ENCODE measurements at places on chromosomes 6 and 20. TPM values are rescaled to one million over a fixed set of nuclear protein-coding genes. Genes with fewer than 3 reads are reported as not detected.

APOBEC2 gene
- not detected for total RNA-seq

RIN2 gene
- total RNA-seq: 59.2 TPM

TSBP1 gene
- total RNA-seq: not detected

PEX3 gene
- total RNA-seq: 28.1 TPM

TRDN gene
- total RNA-seq: not detected

ATP6V1G2 gene
- 5.7 TPM for total RNA-seq

CD24 gene
- 1.9 TPM for total RNA-seq

EXOC2 gene
- total RNA-seq: 40.3 TPM

MYLK2 gene
- total RNA-seq: not detected

LY6G6F gene
- not detected for total RNA-seq

OR2J3 gene
- not detected for total RNA-seq

LAMA4 gene
- 577 TPM for total RNA-seq

TFAP2A gene
- under 0.01 TPM for total RNA-seq

RBBP8NL gene
- total RNA-seq: not detected

XPO5 gene
- 22.3 TPM for total RNA-seq

HSPA1L gene
- 1.5 TPM for total RNA-seq

SYCP2 gene
- total RNA-seq: 0.50 TPM

TBC1D32 gene
- total RNA-seq: 20.5 TPM

CENPW gene
- total RNA-seq: 2.3 TPM

C6orf163 gene
- 2.2 TPM for total RNA-seq

PROKR2 gene
- total RNA-seq: not detected

CLDN20 gene
- total RNA-seq: not detected

GPR6 gene
- not detected for total RNA-seq

GSTA3 gene
- not detected for total RNA-seq

CYP39A1 gene
- total RNA-seq: 1.3 TPM

LRRC73 gene
- 0.50 TPM for total RNA-seq

NOTCH4 gene
- total RNA-seq: 1.3 TPM

SLC44A4 gene
- total RNA-seq: not detected

LAMP5 gene
- 0.15 TPM for total RNA-seq

Measured in smooth muscle cell of trachea (primary cell).